RPMI8226 (cell line): ENCODE measurements at places on chromosomes 3 and 15.

GRCh38 chr3:4841225-4841624 lies 138.0 kb upstream of the BHLHE40 start:
- no peak for DNase-seq

DNA sequence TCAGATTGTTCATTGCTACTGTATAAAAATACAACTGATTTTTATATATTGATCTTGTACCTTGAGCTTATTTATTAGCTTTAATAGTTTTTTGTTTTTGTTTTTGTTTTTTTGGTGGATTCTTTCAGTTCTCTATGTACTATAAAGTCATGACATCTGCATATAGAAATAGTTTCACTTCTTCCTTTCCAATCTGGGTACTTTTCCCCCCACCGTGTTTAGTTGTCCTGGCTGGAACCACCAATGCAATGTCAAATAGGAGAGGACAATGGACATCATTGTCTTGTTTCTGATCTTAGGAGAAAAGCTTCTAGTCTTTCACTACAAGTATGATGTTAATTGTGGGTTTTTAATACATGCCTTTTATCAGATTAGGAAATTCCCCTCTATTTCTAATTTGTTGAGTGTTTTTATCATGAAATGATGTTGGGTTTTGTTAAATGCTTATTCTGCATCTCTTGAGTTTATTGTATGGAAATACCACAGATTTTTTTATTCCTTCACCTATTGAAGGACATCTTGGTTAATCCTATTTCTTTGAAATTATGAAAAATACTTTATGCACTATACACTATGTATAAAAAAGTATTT lies 2.8 kb upstream of the XCR1 start:
- DNase-seq, result peak; percentile 66

GRCh38 chr3:901953-902778 lies 190.7 kb upstream of the CNTN6 start:
- DNase-seq, result peak; percentile 36

DNA sequence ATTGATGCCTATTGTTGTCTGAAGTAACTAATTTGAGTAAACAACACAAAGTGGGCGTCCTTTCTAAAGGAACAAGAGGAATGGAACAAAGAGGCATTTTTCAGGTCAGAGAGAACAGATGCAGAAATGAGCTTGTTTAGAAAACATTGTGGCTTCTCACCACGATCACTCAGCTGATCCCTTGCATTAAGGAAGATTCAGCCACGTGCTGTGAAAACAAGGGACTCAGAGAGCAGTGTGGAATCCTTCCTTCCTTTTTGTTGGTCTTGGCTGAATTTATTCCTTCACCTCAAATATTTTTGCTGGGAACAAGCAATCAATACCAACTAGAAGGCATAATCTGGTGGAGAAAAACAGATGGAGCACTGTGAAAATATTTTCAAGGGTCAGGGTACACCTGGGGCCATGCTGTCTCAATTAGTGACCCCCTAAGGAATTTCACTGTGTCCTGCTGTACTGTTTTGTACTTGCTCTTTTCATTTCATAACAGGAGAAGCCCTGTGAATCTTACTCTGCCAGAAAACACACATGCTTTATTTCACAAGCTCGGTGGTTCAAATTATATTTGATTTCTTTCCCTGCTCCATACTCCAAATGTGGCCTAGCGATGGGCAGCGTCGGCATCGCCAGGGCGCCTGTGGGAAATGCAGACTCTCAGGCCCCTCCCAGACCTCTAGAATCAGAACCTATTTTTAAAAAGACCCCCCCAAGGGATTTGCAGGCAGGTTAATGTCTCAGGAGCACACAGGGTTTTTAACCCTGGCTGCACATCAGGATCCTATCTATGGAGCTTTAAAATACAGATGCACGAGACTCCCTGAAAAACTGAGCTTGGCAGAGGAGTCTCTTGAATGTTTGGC lies 11.6 kb upstream of the SLC6A20 start:
- DNase-seq, result no peak

- no peak for DNase-seq
These were observed 385.8 kb downstream of the LPP start for GRCh38 chr3:188539631-188540194.

DNA sequence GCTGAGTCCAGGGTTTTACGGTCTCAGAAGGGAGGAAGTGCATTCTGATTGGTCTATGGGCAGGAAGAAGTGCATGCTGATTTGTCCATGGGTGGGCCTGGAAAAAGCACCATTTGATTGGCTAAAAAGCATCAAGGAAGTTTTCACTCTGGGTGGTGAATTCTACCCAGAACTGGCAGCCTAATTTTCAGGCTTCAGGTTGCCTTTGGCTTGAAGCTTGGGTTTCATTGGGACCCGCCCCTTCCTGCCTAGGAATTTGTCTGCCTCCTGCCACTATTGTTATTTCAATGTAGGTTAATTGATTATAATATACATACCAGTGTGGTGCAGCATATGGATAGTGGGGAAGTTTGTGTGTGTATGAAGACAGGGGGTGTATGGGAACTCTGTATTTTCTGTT lies 1355.9 kb downstream of the SI start:
- no peak for DNase-seq

GRCh38 chr3:57681691-57682090 lies 11.2 kb downstream of the DENND6A start:
- DNase-seq, result no peak

GRCh38 chr3:121111914-121112612 lies 204.1 kb downstream of the STXBP5L start:
- peak; percentile 3 for DNase-seq

- no peak for DNase-seq
These were observed 344.2 kb upstream of the TPRG1 start for GRCh38 chr3:188827576-188827975.

DNA sequence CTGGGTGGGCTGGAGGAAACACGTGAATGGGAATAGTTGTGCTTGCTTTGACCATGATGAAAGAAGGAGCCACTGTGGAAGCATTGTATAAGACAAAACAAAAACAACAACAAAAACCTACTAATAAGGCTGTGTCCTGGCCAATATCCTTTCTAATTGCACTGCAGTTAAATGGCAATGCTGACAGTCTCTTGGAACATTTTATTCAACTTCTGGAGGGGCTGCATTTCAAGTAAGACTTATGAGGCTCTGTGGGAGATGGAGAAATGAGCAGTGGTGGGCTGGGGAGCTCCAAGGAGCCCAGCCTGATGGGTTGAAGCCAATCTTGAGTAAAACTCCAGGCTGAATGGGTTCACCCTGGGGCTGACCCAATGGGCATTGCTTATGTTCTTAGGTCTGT lies 99.8 kb upstream of the ROPN1 start:
- no peak for DNase-seq

DNA sequence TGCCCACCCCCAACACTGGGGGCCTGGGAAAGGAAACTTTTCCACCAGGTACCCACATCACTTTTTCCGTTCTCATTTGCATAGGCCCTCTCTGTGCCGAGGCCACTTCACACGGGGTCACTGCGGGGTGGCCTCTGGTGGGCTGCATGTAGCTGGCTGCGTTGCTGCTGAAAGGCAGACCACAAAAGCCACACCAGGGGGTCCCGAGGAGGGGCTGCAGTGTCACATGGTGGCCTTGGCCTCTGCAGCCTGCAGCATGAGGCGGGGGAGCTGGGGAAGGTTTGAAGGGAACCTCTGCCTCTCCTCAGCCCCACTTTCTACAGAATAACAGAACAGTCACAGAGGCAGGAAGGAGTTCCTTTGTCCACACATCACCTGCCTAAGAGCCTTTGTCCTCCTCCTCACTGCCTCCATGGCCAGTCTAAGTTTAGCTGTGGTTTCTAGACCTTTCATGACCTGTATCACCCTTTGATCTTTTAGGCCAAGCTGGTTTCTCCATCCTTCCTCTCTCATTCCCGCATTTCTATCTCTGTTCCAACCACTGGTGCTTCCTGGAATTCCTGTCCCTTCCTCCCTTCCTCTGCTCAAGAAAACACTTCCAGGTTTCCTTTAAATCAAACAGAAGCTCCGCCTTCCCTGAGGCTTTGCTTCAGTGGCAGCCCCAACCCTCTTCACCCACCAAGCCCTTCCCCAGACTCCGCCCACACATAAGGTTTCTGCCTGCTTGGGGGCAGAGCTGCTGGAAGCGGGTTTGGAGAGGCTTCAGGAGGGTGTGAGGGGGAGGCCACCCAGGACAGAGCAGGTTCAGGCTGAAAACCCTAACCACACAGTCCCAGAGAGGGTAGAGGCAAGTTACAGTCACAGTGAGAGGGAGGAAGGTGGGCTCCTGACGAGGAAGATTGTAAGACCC lies 150.7 kb upstream of the TLE3 start:
- DNase-seq, result peak; percentile 66

DNA sequence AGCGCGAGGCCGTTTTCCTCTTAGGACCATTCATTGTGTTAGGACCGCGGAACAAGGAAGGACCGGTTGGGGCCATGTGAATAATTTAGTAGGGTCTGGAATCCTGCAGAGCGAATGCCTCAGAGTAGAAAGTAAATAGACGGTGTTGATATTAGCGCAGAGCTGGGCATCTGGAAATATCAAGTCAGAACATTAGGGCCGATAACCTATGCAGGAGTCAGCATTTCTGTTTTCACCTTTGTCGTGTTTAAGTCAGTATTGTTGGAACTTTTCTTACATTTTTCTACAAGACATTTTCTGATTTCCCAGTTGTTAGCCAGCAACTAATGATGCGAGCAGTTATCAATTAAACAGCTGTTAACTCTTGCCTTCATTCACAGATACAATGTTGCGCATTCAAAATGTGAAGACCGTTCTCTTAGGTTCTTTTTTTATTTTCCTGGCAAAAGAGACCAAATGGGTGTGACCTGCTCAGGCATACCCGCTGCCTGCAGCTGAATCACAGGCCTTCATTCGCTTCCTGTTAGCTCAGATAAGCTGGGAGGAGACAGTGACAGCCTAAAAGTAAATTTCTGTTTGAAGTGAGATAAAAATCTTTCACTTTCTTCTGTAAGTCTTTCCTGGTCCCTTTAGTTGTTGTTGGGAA lies 966 bp upstream of the PKM start:
- DNase-seq, result peak; percentile 85

- no peak for DNase-seq
These were observed 31.0 kb upstream of the ADAMTS17 start for GRCh38 chr15:100372739-100373119.

GRCh38 chr3:13016083-13016720 lies 57.0 kb downstream of the IQSEC1 start:
- peak; percentile 95 for DNase-seq

GRCh38 chr3:141552440-141552991 lies 65.7 kb downstream of the RASA2 start:
- no peak for DNase-seq

GRCh38 chr15:79091204-79091867 lies 756 bp upstream of the RASGRF1 start:
- peak; percentile 58 for DNase-seq

GRCh38 chr3:123361071-123361470 lies 87.8 kb downstream of the ADCY5 start:
- DNase-seq, result no peak

GRCh38 chr15:85993116-85993515 lies 86.6 kb upstream of the AGBL1 start:
- DNase-seq, result no peak

DNA sequence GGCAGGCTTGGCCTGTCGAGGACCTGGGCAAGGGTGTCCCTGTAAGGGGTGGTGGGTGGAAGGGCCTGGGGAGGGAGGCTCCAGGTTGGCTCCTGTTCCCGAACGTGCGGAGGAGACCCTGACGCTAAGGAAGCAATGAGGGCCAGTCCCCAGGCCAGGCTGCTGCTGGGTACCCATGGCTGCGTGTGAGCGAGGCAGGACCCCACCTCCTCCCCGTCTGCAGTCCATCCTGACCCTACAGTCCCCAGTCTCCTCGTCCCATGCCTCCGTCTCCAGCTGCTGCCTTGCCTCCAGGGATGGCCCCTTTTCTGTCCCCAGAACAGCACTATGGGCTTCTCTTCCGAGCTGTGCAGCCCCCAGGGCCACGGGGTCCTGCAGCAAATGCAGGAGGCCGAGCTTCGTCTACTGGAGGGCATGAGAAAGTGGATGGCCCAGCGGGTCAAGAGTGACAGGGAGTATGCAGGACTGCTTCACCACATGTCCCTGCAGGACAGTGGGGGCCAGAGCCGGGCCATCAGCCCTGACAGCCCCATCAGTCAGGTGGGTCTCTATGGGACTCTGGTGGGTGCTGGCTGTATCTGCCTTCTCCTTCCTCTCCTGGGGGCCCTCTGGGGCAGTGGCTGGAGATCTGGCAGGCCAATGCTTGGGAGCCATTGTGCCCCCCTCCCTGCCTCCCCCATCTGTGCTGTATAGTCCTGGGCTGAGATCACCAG lies 571 bp downstream of the FES start:
- DNase-seq, result no peak

DNA sequence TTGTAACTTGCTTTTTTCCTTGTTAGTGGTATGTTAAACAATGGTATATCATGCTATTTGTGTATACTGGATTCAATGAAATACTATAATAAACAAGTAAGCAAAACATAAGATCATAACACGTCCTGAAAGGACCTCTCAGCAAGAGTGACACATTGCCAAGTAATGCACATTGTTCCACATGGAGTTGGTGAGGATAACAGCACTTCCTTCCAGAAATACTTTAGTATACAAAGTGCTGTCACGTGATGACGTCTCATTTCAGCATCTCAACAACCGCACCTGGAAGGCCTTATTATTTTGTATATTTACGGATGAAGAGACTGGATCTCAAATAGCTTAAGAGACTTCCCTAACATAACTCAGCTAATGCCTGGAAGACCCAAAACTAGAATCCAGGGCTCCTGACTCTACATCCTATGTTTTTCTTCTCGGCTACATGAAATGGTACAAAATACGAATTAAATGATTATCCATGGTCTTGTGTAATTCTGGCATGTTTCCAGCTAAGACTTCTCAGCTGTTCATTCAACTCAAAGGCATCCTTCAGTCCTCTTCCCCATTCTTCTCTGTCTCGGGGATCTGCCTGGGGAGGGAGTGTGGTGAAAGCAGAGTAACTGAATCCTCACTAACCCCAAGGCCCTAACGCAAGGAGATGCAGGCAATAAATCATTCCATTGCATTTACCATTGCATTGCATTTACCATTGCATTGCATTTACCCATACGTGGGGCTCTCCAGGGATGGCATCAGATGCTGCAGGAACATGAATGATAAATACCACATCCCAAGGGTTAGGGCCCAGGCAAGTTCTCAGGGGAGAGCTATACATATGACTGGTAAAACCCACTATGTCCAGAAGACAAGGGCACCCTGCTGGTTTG lies 79.2 kb downstream of the LIPC start:
- DNase-seq, result no peak

- no peak for DNase-seq
These were observed 75.0 kb downstream of the LRRC28 start for GRCh38 chr15:99326235-99326634.
